ENCODE measurements at places on chromosomes 3 and 15. TPM values are rescaled to one million over a fixed set of nuclear protein-coding genes. Genes with fewer than 3 reads are reported as not detected.

Gene CFAP44
- 4.4 TPM for total RNA-seq

Gene IGF1R
- 28.6 TPM for total RNA-seq

Gene CLDN16
- total RNA-seq: not detected

Gene OR5H2
- total RNA-seq: not detected

DNA sequence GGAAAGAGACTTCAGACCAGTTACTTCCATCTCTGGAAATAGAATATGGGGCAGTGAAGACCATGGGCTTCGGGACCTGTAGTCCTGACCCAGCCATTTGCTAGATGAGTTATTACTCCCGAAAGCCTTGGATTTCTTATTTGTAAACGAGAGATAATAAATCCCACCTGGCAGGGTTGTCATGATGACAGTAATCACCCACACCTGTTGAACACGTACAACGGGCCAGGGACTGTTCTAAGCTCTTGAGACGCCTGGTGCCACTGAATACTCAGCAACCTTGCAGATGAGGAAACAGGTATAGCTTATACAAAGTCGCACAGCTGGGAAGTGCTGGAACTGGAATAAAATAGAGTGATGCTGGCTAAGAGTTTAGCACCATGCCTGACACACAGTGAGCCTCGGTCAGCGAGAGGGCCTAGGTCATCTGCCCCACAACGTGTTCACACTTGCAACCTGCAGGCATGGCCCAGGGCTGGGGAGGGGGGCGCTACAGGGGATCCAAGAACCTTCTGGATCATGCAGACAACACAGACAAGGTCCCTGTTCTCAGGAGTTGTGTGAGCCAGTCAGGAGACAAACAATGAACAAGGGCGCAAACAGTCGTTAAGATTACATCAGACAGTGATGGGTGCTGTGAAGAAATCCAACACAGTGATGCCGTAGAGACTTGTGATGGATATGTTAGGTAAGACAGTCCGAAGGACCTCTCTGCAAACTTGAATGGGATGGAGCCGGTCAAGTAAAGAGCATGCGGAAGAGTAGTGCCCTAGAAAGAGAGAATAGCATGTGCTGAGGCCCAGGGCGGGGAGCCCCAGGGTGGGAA is 89.2 kb downstream of the CORO2B start:
- DNase-seq: no peak

DNA sequence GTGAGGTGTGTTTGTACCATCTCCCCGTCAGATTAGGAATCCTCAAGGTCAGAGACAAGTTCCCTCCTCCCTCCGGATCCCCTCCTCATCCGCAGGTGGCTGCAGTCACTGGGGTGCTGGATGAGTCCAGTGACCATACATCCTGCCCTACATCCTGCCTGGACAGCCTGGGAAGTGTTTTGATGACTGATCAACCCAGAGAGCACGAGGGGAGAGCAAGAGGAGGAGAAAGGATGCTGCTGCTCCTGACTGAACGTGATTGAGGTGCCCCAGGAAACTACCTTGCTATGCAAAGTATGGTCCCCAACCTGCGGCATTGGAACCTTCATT is 65.1 kb downstream of the SLC12A8 start:
- DNase-seq: no peak

GRCh38 chr15:33551860-33552259 is 241.1 kb downstream of the RYR3 start:
- no peak for DNase-seq

DNA sequence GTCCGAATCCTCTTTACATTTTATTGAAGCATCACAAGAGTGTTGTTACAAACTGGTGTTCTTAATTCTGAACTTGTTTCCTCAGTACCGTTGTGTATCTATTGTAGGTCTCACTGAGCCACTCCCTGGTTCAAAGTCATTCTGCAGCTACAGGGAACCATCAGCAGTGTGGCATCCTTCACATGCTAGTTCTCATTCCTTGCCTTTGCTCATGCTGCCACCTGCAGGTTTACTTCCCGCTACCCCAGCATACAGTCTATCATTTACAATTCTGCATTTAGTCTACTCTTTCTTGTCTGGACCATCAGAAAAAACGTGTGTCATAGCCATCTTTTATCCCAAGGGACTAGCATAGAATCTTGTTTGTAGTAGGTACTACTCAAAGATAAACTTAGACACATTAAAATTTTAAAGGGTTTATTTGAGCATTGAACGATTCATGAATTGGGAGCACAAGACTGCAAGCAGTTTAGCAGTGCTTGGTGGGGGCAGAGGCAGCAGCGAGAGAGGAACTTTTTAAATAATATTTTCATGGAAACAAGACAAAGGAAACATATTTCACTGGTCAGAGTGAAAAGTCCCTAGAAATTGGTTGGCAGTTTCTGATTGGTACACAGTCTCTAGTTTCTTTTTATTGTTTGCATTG is 402.1 kb downstream of the CADM2 start:
- DNase-seq: no peak

DNA sequence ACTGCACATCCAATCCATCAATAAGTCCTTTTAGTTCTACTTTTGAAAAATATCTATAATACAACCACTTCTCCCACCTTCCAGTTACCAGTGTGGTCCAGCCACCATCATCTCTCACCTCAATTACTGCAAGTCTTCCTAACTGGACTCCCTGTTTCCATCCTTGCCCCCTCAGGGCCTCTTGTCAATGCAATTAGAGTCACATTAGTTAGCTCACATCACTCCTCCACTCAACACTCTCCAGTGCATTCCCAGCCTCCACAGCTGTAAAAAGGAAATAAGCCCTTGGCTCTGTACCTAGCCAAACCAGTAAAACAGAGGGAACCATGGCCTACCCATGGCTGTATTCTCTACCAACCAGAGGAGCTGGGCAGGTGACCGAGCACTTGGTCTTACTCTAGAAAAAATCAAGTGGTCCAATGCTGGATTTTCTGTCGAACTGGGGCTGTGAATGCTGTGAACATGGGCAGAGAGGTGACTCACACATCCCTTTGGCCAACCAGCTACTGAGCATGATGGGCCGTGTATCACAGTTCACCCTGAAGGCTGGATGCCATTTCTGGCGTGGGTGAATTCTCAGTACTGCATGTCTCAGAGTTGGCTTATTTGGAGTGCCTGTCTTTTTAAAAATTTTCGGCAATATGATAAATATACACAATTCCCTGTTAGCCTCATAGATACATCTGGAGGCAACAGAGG is 62.5 kb upstream of the C15orf61 start:
- DNase-seq: no peak

- DNase-seq: no peak
These were observed 164.0 kb downstream of the MEGF11 start for GRCh38 chr15:66089509-66089908.

GRCh38 chr3:72585966-72586365 is 262.3 kb downstream of the SHQ1 start:
- DNase-seq: no peak

GRCh38 chr15:38874464-38874863 is 309.9 kb upstream of the RASGRP1 start:
- no peak for DNase-seq

- no peak for DNase-seq
These were observed 18.3 kb upstream of the TRAK1 start for GRCh38 chr3:42072831-42073301.

DNA sequence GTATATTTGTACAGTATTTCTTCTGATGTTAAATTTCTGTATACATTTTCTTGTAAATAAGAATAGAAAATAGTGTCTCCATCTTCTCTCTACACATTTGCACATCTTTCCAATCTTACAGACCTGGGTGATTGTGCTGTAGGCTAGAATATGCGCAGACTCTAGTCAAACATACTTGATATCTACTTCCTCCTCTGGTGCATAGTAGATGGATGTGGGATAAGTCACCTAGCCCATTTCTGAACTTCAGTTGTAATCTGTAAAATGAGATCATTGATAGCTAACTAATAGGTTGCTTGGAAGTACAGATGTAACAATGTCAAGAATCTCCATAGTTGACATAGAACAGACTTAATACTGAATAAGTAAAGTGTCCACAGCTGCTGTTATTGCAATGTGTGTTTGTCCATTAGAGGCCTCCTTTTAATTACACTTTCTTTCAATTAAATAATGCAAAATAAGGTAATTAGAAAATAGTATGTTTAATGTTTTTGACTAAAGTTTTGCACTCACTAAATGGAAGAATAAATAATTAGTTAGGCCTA is 46.7 kb downstream of the ALCAM start:
- DNase-seq: no peak

DNA sequence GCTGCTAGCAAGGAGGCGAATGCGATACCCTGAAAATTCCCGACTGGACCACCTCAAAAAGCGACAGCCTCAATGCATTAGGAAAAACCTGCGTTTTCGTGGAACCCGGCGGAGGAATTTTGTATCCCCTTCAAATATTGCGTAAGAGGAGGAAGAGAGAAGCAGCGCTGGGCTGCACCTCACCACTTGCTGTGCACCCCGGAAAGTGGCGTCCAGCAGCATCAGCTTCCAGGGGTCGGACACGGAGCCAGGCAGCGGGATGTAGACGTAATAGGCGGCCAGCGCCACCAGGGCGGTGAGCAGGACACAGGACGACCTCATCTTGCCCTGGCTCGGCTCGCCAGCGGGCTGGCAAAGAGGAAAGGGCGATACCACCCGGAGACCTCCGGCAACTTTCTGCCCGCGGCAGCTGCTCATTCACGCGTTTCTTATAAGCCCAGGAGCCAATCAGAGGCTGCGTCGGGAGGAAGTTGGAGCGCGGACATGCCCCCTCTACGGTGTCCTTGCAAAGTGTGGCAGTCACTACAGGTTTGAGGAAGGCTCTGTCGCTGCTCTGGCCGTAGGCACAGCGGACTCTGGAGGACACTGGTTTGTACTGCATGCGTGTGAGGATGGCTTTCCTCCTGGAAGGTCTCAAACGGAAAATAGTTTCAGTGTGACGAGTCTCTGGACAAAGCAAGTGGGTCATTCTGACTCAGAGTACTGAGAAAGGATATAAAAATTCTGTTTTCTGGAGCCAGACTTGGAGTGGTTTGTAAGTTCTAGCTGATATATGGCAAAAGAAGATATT is at the start of gene NCEH1:
TSS of gene NCEH1 (minus strand) at position 404 of the 790 bp plus-strand sequence. CDS start at position 321, 83 bp downstream.
- DNase-seq: peak; percentile 50

DNA sequence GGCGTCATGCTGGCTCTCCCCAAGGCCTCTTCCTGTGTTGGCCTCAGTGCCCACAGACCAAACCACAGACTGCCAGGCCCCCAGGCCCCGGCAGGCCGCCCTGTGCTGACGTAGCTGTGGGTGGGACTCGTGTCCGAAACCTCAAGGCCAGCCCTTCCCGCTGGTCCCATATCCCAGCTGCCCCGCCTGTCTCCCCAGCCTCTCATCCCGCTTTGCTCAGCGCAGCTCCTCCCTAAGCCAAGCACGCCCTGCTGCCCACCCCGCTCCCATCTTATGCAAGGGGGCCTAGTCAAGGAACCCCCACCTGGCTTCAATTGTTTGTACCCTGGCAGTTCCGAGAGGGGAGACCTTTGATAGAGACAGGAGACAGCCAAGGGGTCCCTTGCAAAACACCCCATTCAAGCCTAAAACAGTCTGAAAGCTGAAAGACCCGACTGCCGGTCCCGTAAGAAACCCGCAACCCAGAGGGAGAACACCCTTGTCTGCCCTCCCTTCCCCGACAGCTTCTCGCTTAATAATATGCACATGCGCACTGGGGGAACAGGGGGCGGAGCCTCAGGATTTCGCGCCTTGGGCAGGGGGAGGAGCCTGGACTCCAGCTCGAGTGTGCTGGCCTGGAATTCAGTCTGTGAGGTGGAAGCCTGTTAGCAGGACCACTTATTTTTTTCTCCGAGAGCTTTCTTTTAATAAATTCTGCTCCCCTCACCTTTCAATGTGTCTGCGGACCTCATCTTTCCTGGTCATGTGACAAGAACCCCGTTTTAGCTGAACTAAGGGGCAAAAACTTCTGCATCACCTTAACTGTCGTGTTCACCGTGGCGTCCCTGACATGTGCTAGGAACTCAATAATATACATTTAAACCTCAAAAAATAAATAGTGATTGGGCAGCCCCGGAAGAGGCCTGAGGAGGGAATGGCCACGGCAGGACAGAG is 17.2 kb downstream of the TNFAIP8L3 start:
- peak; percentile 15 for DNase-seq

GRCh38 chr3:14230729-14231128 is 52.1 kb downstream of the LSM3 start:
- no peak for DNase-seq

- no peak for DNase-seq
These were observed 50.6 kb upstream of the SPPL2A start for GRCh38 chr15:50815958-50816590.

- DNase-seq: no peak
These were observed 8.7 kb upstream of the PDZRN3 start for GRCh38 chr3:73633453-73633852.

Measured in activated T-cell treated with anti-CD3 and anti-CD28 coated beads, Interleukin-2, amount 50 U/mL, for 4 hours (primary cell).